ENCODE measurements at places on chromosomes 5 and 9.

DNA sequence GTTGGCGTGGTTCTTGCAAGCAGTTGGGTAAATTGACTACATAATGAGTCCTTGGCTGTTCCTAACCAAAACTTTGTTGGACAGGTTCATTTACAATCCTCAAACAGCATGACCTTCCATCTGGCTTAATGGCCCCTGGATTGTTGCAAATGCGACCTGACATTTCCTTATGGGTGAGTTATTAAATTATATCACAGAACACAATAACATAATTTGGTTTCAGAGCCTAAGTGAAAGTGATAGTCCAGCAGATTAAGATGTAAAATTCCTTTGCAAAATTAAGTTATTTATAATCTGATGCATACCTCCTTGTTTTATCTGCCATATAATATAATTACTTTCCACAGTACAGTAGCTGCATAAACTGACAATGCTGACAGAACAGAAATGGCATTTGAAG lies 224.4 kb downstream of the TUSC1 start:
- DNase-seq = no peak

- DNase-seq = no peak
Measured at GRCh38 chr5:170886210-170886894, 24.5 kb downstream of the RANBP17 start.

GRCh38 chr9:126723807-126724172 lies 81.0 kb upstream of the ZBTB43 start:
- DNase-seq = no peak

DNA sequence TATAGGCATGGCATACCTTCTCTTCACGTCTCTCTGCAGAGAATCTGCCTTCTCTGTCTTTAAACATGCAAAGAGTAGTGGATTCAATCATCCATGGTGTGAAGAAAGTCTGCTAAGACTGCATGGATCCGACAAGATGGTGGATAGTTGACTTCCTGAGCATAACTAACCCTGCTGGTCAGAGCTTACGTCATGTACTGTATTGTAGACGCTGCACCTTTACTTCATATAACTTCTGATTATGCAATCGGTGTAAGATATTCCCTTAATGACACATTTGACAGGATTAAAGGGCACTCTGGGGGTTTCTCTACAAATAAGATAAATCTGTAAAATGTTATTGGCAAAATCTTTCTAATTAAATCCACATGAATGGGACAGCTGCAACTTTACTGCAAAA lies 240.3 kb upstream of the NREP start:
- DNase-seq = no peak

DNA sequence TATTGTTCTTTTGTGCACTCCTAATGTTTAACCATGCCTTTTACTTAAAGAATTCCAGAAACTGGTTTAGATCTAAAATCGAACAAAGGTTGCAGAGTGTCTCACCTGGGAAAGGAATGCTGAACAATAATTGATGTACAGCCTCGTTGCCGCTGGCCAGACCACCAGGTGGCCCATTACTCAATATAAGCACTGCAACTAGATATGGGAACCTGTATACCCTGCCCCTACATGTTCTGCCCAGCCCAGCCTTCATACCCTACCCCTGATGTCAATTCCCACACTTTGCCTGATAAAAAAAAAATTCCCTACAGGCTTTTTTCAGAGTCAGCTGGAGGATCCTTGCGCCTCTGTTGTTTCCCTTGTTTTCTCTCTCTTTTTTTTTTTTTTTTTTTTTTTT lies 13.8 kb downstream of the HINT1 start:
- no peak for DNase-seq

- no peak for DNase-seq
Measured at GRCh38 chr5:132472431-132472830, 18.1 kb downstream of the IRF1 start.

GRCh38 chr9:89497257-89497963 lies 503 bp downstream of the SEMA4D start:
- DNase-seq = no peak

DNA sequence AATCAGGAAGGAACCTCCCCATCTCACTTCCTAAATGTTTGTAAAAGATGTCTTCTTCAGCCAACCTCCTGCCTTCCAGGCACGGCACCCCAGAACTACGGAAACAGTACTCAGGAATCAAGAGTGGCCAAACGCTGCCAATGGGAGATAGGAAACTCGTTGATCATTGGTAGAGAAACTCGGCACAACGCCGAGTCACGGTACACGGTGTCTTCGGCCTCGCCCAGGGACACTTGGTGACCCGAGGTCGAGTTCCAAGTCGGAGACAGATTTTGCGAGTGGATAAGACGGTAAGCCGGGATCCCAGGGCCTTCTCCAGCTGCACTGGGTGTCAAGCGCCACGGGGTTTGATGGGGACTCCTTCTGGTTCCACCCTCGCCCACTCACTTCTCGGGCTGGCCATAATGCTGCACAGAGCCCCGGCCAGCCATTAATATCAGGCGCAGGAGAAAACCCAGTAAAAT lies 343 bp downstream of the KIAA0825 start:
- peak; percentile 0 for DNase-seq

- no peak for DNase-seq
Measured at GRCh38 chr9:77424993-77425392, 223.1 kb downstream of the GNA14 start.

DNA sequence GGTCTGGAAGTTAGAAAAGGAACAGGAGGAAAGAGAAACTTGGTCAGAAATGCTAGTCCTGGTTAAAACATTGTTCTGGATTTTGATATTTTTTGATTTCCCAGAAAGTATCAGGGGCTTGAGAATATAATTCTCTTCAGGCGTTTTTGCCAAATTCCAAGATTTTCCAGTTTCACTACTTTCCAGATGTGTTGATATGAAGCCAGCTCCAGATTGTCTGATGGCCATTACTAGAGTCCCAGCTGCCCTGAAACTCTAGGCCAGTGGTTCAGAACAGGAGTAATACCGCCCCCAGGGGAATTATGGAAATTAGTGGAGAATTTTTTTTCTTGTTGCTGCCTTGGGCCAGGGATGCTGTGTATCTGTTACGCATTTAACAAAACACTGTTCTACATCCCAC lies 88.6 kb downstream of the KCNN2 start:
- DNase-seq = no peak

DNA sequence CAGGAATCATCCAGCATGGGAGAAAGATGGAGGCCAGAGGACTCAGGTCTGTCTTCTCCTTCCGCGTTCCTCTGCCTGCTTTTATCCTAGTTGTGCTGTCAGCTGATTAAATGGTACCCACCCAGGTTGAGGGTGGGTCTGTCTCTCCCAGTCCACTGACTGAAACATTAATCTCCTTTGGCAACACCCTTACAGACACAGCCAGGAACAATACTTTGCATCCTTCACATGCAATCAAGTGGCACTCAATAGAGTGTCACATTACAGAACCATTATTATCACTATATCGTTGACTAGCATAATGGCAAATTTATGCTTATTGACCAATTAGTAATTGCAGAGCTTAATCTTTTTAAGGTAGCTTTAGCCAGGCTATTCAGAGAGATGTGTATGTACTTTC lies 64.8 kb downstream of the UNC13B start:
- no peak for DNase-seq

DNA sequence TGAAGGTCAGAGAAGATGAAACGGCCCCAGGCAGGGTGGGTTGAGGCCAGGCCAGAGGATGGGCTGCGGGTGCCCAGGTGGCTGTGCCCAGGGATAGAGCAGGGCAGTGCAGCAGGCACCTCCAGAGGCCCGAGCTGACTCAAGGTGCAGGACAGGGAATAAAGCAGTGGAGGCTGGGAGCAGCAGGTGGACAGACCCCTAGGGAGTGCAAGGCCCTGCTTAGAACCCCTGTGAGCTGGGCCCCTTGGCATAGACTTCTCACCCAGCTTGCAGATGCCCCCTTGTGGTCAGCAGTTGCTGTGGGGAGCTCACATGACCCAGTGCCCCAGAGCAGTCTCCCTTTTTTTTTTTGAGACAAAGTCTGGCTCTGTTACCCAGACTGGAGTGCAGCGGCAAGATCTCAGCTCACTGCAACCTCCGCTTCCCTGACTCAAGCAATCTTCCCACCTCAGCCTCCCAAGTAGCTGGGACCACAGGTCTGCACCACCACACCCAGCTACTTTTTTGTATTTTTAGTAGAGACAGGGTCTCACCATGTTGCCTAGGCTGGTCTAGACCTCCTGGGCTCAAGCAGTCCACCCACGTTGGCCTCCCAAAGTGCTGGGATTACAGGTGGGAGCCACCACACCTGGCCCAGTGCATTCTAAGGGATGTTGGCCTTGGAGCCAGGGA lies 118.8 kb downstream of the WNK2 start:
- peak; percentile 44 for DNase-seq

GRCh38 chr5:164146223-164146622 lies 640.8 kb downstream of the MAT2B start:
- DNase-seq = no peak

GRCh38 chr9:136678624-136679023 lies 8.6 kb downstream of the AGPAT2 start:
- no peak for DNase-seq

GRCh38 chr9:4056187-4056586 lies 243.7 kb downstream of the GLIS3 start:
- DNase-seq = no peak

DNA sequence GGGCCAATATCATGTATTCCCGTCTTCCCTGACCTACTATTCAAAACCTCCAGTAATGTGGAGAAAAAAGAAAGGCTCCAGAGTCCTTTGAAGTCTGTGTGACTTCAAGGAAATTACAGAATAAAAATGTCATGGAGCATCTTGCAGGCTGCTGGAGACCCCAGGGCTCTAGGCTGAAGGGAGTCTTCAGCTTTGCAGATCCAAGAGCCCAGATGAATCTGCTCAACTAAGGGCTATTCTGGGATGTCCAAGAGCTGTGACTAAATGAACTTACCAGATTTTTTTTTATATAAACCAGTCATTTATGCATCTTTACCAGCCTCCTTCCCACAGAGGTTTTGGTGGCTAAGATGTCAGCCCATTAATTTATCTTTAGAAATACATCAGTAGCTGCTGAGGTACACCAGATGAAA lies 167.3 kb downstream of the MUSK start:
- no peak for DNase-seq

- DNase-seq = no peak
Measured at GRCh38 chr9:81071108-81071507, 618.2 kb downstream of the TLE1 start.

- no peak for DNase-seq
Measured at GRCh38 chr5:166341740-166342337, 1949.6 kb upstream of the WWC1 start.

DNA sequence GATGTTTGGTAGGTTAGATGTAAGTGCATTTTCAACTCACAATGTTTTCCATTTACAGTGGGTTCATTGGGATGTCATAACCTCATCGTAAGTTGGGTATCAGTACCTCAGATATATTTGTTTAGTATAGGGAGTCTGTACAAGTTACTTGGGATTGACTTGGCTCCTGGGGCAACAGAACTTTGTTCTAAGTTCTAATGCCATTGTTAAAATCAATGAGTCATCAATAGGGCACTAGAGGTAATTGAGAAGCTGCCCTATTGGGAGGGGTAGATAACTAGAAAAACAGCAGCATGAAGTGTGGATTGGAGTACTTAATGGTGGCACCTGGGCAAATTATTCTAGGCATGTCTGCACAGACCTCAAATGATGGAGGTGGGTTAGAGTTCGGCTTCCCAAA lies 272.8 kb downstream of the DOCK8 start:
- DNase-seq = no peak
